ENCODE measurements at places on chromosomes 2 and 18.

DNA sequence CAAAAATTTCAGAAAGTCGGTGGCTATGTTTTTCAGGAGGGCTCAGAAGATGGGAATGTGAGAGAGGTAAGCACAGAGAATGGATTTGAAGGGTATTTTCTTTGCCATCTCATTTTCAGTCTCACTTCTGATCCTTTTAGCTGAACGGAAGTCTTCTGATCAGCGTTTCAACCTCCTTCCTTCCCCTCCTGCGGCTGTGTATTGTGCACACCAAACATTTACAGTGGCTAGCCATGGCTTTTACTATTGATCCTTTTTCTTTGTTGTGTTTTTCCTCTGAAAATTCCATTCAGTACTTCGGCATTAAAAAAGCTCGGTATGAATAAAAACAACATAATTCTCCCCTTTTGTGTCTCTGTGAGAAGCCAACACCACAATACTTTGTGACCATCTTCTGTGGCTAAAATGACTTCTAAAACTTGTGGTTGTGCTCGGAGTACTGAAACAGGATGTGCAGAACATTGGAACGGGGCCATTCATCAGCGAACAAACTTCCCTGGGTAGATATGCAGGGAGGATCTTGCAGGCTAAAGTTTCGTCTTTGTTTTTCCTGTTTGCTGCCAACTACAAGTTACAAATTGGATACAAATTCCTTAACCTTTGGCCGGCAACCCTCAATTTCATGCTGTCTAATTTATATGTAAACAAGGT lies 260.8 kb upstream of the FAM98A start:
- no peak for DNase-seq

- no peak for DNase-seq
Measured at GRCh38 chr2:127589358-127589757, 53.9 kb downstream of the MYO7B start.

GRCh38 chr2:222949690-222950323 lies 89.0 kb downstream of the ACSL3 start:
- no peak for DNase-seq

GRCh38 chr2:7083580-7084509 lies 166.6 kb downstream of the RNF144A start:
- DNase-seq: no peak

GRCh38 chr2:39069136-39069515 lies 51.7 kb downstream of the SOS1 start:
- no peak for DNase-seq

DNA sequence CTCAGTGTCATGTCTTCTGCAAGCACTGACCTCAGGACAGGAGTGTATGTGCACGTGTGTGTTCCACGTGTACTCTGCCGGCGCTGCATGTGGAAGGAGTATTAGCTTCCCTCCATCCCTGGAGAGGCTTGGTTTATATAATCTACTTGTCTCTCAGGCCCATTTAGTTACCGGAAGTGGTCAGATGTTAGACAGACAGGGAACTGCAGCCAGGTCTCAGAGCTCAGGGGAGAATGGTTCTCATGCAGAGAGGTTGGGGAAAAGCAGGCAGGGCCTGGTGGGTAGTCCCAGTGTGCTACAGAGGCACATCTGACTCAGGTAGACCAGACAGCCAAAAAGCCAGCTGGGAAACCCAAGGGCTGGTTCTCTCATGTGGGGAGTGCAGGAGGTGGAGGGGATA lies 167.9 kb downstream of the CTIF start:
- no peak for DNase-seq

- DNase-seq: no peak
Measured at GRCh38 chr2:8803658-8804379, 33.6 kb downstream of the KIDINS220 start.

DNA sequence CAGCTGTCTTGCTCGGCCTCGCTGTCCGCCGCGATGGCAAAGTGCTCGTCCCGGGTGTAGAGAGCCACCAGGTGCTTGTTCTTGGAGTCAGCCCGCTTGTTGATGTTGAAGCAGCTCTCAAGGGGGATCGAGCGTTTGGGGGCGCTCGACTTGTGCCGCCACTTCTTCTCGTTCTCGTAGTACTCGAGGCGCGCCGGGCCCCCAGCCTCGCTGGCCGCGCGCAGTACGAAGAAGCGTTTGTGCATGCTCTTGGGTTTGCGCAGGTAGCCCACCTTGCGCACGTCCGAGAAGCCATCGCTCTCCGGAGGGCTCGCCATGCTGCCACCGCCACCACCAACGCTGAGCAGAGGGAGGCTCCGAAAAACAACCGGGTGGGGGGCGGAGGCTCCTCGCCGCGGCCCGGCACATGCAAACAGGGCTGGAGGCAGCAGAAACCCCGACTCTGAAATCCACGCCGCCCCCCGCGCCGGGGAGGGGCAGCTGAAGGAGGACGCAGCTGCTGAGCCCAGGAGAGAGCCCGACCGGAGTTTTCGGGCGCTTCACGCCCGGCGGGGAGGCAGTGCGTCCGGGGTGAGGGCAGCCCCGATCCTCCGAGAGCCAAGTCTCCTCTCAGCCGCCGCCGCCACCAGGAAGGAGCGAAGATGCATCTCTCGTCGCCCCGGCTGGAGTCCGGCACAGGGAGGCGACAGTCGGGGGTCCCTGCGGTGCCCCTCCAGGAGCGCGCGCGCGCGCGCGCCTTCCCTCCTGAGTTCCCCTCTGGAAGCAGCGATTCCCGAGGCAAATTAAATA lies 1.0 kb downstream of the IRS1 start:
- DNase-seq: no peak

- no peak for DNase-seq
Measured at GRCh38 chr18:9380621-9381395, 46.2 kb downstream of the TWSG1 start.

GRCh38 chr2:10482913-10483312 lies 34.8 kb upstream of the ODC1 start:
- no peak for DNase-seq

- no peak for DNase-seq
Measured at GRCh38 chr2:9815076-9815475, 28.2 kb upstream of the TAF1B start.

Measured in stimulated activated CD8-positive, alpha-beta memory T cell treated with anti-CD3 and anti-CD28 coated beads, Interleukin-4, amount 100 ng/mL, for 4 hours (primary cell).